ENCODE measurements at places on chromosomes 4 and X.

DNA sequence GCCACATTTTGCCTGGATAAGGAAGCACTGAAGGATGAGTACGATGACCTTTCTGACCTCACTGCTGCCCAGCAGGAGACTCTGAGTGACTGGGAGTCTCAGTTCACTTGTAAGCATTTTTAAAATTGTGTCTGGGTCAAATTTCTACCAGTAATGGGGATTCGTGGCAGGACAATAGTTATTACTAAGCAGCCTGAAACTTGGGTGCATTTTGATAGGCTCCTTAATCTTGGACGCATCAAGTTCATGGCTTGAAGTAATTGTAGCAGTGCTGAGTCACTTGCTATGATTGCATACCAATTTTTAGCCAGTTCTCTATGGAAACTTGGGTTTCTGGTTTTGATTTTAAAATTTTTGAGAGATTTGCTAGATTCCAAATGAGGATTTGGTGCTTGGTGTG, 4.3 kb downstream of the PGRMC1 start:
- DNase-seq, result peak; percentile 77

GRCh38 chr4:88752076-88752463, 54.4 kb upstream of the NAP1L5 start:
- no peak for DNase-seq

DNA sequence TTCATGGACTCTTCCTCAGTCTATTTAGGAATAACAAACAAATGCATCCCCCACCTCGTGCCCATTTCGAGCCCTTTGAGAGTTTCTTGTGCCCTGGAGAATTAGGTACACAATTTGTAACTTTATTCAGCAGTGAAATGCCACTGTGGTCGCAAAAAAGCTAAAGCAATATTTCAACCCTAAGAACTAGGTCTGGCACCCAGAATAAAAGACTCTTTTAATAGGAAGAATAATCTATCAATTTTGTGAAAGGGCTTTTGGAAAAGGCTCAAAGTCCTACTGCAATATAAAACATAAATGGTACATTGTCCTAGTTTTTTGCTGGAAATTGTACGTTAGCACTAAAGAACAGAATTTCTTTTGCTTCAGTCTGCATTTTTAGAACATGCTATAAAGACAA, 304.6 kb upstream of the TENM3 start:
- DNase-seq, result no peak

DNA sequence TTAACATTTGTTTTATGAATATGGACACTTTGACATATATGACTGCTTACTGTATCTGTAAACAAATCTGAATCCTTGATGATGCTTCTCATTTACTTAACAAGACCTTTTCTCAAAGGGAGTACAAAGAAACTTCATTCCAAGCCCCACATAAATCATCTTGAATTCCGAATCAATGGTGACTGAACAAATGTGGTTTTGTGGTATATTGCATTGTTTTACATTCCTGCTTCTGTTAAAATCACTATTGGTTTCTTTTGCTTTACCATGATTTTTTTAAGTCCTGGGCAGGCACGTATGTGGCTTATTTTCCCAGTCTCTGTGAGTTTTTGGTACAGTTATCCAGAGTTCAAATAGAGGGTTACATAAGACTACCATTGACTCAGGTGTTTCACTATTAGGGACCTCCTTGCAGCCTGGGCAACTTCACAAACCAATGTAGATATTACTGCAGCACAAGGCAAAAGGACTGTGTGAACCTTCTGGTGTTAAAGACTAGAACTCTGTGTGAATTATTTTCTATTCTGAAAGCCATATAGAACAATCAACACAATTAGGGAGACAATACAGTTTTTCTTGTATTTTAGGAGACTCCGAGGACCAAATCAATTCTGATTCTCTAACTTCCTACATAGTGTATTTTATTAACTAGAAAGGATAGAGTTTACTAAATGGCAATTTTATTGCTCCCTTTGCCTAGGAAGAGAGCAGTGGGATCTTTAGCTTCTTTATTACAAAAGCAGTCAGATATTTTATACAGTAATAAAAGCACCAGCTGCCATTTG, 196.4 kb downstream of the GALNTL6 start:
- DNase-seq, result no peak
